ENCODE measurements at places on chromosomes 4 and X. TPM values are rescaled to one million over a fixed set of nuclear protein-coding genes. Genes with fewer than 3 reads are reported as not detected.
A peak's percentile ranks its signal among the peaks of the same experiment; 100 is the strongest.

Gene SHROOM2
- 17.5 TPM for total RNA-seq

Gene REPS2
- 24.3 TPM for total RNA-seq

- no peak for DNase-seq
These were observed 22.1 kb upstream of the AMTN start for GRCh38 chr4:70496231-70496630.

GRCh38 chrX:1500701-1501624 lies 36.0 kb downstream of the P2RY8 start:
- no peak for DNase-seq

DNA sequence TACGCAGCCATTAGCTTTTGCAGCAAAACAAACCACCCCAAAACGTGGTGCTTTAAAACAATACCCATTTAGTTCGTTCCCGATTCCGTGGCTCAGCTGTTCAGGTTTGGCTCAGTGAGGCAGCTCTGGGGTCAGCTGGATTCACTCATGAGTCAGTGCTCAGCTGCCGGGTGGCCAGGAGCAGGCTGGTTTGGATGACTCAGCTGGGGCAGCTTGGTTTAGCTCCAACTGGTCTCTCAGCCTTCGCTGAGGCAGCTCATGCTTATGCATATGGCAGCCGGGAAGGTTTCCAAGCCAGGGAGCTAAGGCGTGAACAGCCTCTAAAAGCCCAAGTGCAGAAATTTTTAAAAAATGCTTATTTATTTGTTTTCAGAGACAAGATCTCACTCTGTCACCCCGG lies 13.3 kb upstream of the CD99 start:
- DNase-seq, result peak; percentile 69

Gene PHOX2B
- total RNA-seq, result not detected

Gene CXCL10
- 0.34 TPM for total RNA-seq

GRCh38 chr4:16123356-16124084 lies 39.7 kb upstream of the PROM1 start:
- DNase-seq, result no peak

Gene GYPE
- total RNA-seq, result 1.8 TPM

DNA sequence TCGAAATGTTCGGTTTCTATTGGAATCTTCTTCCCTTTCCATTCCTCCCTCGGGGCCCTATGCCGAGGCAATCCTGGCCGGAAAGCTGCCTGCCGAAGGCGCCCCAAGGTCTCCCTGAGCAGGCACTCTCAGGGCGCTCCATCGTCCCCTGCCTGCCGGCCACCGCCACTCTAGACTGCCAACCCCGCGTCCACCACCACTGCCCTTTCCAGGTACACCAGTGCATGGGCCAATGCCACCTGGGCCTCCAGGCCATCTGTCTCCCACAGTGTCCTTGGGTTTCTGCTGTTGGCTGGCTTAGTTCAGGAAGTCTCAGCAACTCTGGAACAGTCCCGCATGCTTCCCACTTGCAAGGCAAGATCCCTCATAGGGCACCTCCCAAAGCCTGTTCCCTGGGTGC lies 14.6 kb downstream of the CTAG1A start:
- DNase-seq, result no peak

Gene SPARCL1
- 400 TPM for total RNA-seq

Gene NUDT10
- total RNA-seq, result 4.6 TPM

DNA sequence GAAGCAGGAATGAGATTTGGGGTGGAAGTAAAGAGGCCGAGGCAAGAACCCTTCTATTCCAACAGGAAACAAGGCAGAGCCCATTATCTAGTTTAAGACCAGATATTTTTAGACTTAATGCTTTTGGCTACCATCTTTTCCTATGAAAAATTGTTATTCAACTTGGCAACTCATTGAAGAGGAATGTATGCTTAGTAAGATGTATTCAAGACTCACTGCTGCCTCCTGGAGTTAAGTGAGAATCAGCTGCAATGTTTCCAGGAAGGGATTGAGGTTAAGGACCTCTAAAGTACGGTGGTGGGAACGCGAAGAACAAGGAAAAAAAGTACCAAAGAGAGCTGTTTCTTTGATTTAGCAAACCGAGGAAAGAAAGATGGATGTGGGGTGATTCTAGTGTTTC lies 89.1 kb downstream of the RAPGEF2 start:
- no peak for DNase-seq

DNA sequence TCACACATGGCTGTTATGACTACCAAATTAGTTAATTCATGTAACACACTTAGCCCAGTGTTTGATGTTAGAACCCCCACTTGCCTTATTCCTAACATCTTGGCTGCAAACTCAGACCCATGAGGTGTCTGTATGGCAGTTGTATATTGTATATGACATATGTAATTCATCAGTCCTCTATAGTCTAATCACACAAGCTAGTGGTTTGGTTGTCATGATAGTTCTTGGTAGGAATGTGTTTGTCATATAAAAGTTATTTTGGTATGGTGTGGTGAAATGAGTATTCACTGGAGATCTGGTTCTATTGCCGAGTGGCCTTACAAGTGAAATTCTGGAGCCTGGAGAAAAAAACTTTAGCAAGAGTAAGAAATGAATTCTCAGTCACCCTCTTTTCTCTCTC lies 149.2 kb downstream of the AWAT2 start:
- no peak for DNase-seq

GRCh38 chrX:22043872-22044271 lies 11.7 kb downstream of the PHEX start:
- DNase-seq, result no peak

- no peak for DNase-seq
These were observed 108.9 kb upstream of the TEX13D start for GRCh38 chrX:124223524-124223923.

Gene SPANXA1
- not detected for total RNA-seq

GRCh38 chrX:68878977-68879645 lies 50.3 kb downstream of the EFNB1 start:
- peak; percentile 67 for DNase-seq

DNA sequence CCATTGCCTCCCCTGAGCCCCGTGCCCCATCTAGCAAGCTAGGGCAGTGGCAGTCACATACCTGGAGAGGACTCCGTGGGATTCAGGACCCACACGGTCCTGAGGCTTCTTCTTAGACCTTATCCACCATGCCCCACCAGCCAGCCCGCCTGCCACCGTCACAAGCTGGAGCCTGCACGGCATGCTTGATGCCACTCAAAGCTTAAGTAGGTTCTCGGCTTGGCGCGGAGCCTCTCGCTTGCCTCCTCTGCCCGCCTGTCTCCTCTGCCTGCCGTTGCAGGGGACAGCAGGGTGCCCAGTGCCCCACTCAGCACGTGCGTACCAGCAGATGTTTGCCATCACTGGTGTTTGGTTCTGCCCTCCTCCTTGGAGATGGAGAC lies 14.1 kb downstream of the PSAPL1 start:
- no peak for DNase-seq

- DNase-seq, result no peak
These were observed 57.0 kb downstream of the XAGE2 start for GRCh38 chrX:52425775-52426174.

GRCh38 chrX:1932231-1932630 lies 317.4 kb downstream of the ASMT start:
- DNase-seq, result no peak

DNA sequence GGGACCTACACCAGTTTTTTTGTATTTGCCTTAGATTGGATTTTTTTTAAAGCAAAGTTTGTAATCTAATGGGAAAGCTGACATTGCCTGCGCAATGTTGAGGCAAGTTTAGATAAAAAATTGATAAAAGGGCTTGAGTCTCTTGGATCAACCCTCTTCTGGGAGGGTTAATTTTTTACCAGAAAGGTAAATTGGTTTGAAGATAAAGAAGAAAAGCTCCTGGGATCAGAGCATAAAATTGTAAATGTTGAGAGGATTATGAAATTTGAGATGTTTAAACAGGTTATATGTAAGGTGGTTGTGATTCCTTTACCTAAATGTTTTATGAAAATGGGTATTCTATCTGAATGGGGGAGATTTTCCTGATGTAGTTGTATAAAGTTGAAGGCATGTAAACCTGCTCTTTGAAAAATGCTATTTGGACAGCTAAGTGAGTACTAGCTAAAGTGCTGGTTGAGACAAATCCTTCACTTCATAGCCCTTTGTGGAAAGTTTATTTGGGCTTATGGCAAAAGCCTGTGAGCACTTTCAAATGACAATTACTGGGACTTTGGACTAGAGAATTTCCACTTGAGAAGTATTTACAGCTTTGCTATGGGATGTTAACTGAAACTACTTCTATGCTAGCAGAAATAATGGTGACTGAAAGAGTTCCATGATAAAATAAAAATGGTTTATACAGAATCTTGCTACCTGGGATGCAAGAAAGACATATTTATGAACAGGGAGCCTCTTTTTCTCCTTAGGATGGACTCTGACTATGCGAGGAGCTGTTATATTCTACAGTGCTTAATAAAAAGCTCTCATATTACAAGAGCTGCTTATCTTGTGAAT lies 56.2 kb downstream of the UGT2B10 start:
- DNase-seq, result no peak

Gene COX7B2
- total RNA-seq, result not detected

- DNase-seq, result no peak
These were observed 1680.8 kb upstream of the AGA start for GRCh38 chr4:179123084-179123483.

Gene SLITRK4
- total RNA-seq, result 0.18 TPM

DNA sequence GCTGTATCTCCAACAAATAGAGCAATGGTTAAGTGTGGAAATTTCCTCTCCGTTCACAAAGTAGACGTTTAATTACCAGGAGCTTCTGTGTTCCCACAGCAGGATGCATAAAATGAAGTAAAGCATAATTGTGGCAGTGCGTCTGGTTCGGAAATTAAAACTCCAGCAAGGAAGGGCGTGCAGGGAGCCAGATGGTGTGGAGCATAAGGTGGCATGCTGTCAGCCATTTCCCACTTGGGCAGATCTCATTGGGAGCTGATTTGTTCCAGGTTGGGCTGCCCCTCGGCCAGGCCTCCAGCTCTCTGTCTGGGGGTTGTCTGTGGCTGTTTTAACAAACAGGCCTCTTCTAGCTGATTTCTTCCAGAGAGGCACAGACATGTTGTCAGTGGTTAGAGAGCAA lies 182.1 kb upstream of the CLNK start:
- no peak for DNase-seq

DNA sequence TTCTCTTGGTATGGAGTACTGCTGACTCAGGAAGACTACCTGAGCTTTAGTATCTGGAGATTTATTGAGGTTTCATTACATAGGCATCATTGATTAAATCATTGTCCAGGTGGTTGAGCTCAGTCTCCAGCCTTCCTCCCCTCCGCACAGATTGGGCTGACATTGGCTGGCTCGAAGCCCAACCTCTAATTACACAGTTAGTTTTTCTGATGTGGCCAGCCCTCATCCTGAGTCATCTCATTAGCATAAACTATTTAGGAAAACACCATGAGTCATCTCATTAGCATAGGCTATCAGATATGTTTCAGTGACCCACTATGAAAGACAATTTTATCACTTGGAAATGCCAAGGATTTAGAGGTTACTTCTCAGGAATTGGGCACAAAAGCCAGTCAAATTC lies 93.9 kb upstream of the ANKRD50 start:
- DNase-seq, result no peak

Gene STAP1
- 0.65 TPM for total RNA-seq

DNA sequence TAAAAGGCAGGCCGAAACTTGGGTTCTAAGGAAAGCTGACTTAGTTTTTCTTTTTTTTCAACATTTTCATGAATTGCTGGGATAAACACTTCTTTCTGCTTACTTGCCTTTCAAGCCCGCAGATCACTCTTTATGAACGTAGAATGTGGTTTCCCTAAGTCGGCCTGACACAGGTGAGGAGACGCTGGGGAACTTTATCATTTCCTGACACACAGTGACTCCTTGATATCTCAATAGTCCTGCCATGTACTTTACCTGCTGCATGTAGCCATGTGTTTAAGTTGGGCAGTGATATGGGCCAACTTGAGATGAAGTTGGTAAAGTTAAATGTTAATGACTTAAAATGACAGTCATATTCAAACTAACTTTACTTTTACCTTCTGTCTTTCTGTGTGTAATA lies 26.6 kb upstream of the SNCA start:
- DNase-seq, result no peak

DNA sequence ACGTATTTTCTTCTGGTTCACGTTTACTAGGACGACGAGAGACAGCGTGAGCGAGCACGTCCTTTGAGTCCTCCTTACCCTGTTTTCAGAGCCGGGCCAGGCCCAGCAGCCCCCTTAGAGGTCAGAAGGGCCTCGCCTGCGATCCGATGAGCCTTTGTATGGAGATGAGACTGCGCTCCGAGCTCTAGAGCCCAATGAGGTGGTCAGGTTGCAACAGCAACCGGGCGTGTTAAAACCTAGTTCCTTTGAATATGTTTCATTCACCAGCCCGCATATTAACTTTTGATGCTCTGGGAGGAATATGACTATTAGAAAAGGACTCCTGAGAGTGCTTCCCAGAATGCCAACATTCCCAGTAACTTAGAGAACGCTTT lies 55.6 kb upstream of the TADA2B start:
- no peak for DNase-seq

DNA sequence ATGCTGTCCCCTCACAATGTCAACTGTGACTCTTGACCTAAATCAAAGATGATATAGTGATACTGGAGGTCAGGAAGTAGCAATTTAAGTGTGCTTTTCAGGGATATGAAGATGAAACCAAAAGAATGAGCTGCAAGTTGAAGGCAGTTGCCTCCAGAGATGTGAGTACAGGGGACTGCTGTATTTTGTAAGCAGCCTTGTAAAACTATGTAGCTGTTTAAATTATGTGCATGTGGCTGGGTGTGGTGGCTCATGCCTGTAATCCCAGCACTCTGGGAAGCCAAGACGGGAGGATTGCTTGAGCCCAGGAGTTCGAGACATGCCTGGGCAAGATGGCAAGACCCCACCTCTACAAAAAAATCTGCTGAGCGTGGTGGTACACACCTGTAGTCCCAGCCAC lies 15.1 kb upstream of the TNIP2 start:
- no peak for DNase-seq

DNA sequence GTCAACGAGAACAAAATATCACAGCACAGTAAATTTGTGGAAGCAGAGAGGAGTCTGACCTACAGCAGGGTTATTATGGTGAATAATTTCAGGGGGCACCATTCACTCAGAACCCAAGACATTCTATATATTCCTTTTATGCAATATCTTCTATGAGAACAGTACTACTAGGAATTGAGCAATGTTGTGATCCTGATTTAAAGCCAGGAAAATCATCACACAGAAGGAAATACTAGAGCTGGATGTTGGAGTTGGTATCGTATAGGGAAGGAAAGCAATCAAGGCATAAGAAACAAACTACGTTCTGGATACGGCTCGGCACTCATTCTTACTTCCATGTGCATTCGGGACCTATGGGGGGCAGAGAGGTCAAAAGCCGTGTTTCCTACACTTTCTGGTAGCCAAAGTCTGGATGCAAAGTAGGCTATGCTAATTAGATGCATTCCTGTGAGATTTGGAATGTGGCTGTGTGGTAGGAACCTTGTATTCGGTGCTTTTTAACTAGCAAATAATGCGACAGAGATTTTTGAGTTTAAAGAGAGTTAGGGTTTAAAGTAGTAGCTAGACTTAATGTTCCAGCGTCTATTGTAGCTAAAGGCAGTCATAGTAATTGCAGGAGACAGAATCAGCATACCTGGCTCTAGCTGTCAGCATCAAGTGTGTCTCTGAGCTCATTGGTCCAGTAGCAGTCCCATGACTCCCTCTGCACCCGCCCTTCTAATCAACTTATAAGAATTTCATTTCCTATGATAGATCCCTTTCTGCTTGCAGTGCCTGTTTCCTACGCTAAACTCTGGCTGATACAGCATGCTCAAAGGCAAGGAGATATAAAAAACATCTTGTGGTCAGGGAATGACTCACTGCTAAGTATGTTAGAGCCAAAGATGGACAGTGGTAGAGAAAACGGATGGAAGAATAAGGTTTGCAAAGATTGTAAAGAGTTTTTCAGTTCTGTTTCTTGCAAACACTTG lies 43.3 kb upstream of the PDGFC start:
- no peak for DNase-seq
